HFF-Myc (cell line): ENCODE measurements at places on chromosomes 1 and 21.
A peak's percentile ranks its signal among the peaks of the same experiment; 100 is the strongest.

DNA sequence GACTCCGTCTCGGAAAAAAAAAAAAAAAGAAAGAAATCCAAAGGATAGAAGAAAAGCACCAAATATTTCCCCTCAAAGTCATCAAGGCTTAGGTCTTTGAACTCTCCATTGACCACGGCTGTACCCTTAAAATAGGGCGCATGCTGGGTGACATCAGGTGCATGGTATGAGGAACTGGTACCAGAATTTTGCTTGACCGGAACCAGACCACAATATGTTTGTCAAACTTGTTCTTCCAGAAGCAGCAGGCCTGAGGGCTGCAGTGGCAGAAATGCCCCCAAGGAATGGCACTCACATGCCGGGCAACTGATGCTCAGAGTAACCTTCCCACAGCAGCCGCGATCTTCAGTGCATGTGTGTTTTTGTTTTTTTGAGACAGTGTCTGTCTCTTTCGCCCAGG, 21.0 kb downstream of the RCC1 start:
- no peak for DNase-seq

- DNase-seq = no peak
Observed at GRCh38 chr21:46119637-46120271, 21.8 kb downstream of the COL6A2 start.

- no peak for DNase-seq
Observed at GRCh38 chr1:232579466-232579865, 50.5 kb downstream of the SIPA1L2 start.

GRCh38 chr1:61051719-61052394, 30.5 kb upstream of the NFIA start:
- no peak for DNase-seq

GRCh38 chr1:5273280-5274003, 619.0 kb downstream of the AJAP1 start:
- DNase-seq = no peak

DNA sequence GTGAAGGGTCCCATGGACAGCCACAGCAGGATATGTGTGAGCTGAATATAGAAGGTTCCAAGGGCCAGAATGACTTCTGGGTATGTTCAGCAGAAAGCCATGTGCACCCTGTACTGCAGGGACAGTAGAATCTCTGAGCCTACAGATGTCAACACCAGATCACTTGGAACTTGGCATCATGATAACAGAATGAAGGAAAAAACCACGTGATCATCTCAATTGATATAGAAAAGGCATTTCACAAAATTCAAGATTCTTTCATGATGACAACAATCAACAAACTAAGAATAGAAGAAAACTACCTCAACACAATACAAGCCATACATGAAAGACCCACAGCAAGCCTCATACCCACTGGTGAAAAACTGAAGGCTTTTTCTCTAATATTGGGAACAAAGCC, 885 bp upstream of the KRTAP12-2 start:
- no peak for DNase-seq

- no peak for DNase-seq
Observed at GRCh38 chr1:221711063-221711577, 30.8 kb downstream of the DUSP10 start.

- DNase-seq = no peak
Observed at GRCh38 chr1:34470401-34470800, 284.4 kb upstream of the GJB5 start.

GRCh38 chr1:3530086-3530925, 75.8 kb downstream of the ARHGEF16 start:
- no peak for DNase-seq

DNA sequence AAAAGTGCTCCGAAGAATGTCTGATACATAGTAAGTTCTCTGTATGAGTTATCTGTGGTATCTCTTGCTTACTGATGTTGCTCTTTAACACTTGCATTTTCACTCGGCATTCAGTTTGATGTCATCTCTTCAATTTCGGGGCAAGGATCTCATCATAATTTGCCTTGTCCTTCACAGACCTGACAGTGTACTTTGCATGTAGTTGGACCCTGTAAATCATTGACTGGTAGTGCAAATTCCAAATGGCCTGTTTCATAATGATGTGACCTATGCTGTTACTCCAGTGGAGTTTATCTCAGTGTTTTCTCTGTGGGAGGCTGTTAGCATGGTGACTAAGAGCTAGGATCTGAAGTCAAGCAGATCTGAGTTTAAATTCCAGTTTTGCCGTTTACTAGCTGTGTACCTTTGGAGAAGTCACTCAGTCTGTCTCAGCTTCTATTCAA, 34.2 kb upstream of the ABCD3 start:
- no peak for DNase-seq

GRCh38 chr21:29335720-29336119, 37.0 kb downstream of the BACH1 start:
- DNase-seq = no peak

- no peak for DNase-seq
Observed at GRCh38 chr1:7613106-7613850, 157.8 kb upstream of the VAMP3 start.

DNA sequence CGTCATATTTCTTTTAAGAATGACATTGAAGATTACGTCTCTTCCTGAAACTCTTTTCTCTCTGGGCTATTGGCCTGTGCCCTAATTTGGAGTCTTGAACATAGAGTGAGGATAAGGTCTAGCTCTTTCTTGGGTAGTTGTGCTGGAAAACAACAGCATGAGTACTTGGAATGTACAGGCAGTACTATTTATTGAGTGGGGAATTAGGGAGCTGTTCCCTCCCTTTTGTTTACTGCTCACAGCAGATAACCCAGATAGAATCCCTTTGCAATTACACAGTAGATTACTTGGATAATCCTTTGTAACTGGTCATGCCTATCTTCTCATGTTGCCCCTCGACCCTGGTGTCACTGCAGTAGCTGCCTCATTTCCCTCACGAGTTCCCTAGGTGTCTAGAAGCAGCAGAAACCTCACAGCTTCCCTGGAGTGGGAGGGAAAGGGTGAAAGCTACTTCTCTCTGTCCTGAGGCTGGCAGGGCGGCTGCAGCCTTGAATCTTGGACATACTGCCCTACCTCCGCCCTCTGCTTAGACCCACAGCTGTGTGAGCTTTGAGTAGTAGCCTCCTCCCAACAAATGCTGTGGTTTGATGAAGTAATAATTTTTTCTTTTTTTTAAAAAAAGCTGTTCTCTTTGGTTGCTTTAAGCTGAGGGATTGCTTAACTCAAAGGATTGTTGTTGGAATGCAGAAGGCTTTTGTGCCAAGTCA, 70.6 kb downstream of the FGGY start:
- DNase-seq = no peak

DNA sequence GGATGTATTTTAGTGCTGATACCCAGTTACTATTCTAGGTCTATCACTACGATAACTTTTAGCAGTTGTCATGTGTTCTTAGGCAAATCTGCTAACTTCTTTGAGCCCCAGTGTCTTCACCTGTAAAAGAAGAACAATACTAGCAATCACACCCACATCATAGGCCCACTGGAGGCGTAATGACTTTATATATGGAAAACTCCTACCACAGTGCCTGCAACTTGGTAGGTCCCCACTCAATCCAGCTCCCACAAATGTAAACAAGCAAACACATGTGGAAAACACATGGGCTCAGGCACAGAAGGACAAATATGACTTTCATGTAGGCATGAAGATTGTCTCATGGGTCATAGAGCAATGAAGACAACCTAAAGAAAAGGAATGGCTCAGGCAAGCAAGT, 115.8 kb downstream of the TBX19 start:
- DNase-seq = peak; percentile 67

DNA sequence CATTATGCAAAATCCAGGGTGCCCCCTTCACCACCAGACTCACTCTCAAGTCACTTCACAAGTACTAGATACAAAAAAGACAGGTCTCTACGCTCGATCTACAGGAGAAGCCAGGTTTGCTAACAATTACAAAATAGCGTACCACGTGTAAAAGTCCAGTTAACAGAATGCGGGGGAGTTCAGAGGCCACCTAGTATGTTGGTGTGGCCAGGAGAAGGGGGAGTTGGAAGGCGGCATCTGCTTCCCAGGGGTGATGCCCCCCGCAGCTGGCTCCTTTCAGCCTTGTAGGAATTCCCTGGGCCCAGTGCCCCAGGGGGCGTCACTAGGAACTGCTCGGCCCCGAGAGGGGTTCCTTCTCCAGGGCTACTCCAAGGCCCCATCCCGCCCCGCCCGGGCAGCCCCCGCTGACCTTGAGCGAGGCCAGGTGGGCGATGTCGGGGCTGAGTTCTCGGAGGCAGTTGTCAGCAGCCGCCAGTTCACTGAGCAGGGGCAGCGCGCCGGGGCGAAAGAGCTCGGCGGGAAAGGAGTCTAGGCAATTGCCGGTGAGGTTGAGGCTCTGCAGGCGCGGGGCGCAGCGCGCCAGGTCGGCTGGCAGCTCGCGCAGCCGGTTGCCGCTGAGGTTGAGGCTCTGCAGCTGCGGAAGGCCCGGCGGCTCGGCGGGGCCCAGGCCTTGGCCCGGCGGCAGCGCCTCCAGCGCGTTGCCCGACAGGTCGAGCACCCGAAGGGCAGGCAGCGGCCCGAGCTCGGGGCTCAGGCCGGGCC, 664 bp downstream of the LRRC47 start:
- no peak for DNase-seq

GRCh38 chr1:47881505-47882442, 115.4 kb downstream of the TRABD2B start:
- peak; percentile 88 for DNase-seq

DNA sequence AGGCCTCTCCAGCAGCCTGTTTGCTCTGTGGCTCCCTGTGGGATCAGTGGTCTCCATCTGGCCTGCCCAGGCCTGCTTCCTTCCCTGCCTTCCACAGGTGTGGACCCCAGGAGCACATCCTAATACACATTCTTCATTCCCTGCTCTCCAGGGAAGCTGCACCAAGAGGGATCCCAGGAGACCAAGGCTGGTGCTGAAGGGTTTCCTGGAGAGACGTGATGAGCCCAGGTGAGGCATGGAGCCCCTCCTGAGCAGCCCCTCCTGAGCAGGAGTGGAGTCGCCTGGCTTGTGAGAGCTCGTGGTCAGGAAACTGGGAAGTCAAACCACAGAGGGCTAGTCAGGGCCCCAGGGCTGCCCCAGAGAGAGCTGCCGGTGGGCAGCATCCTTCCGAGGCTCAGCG, 561.4 kb downstream of the MATN1 start:
- no peak for DNase-seq

DNA sequence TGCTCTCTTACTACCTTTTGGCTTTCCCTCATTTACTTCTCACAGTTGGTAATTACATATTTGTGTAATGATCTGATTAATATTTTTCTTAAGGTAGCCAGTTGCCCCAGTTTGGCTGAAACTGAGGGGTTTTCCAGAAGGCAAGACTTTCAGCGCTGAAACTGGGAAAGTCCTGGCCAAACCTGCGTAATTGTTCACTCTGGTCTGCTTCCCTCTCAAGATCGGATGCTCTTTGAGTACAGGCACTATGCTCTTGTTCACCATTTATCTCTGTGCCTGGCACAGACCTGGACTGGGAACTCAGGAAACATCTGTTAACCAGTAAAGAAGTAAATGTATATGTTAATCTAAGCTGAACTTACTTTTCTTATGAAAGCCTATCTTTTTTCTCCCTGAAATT, 209.6 kb upstream of the HOOK1 start:
- DNase-seq = no peak

GRCh38 chr1:101260556-101261350, 23.9 kb downstream of the S1PR1 start:
- no peak for DNase-seq

DNA sequence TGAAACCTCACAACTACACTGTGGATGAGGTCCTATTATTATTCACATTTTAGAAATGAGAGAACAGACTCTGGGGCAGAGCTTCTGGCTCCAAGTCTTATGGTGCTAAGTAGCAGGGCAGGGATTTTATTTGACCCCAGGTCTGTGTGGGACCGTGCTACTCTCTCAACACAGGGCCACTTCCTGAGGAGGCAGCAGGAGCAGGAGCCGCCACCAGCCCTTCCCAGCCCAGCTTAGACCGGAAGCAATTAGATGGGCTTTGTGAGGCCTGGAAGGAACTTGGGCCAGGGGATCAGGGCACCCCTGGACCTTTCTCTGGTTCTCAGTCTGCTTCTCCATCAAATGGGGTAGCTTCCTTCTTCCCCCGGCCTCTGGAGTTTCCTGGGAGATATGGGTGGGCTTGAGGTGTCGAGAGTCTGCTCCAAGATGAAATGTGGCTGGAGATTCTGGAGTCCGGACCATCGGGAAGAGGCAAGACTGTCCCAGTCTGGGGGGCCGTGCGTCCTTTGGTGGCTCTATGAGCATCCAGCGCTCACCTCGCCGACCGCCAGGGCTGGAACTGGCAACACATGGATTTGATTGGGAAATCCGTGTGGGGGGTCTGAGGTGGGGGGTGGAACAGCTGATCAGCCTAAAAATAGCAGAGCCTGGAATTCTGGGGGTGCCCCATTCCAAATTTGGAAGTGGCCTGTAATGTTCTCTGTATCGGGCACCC, 136.8 kb downstream of the FOXD2 start:
- DNase-seq = no peak

- DNase-seq = no peak
Observed at GRCh38 chr1:201450721-201451291, 18.2 kb downstream of the PHLDA3 start.

DNA sequence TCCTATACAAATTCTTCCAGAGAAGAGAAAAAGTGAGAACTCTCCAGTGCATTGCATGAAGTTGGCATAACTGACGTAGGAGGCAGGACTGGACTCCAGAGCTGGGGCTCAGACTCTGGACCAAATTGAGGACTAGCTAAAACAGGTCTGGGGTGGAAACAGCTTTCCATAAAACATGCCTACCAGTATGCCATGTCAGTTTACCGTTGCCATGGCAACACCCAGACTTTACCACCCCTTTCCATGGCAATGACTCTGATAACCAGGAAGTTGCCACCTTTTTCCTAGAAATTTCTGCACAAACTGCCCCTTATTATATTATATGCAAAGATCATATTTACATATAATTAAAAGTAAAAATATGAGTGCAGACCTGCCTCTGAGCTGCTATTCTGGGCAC, 8.9 kb upstream of the ZBTB8B start:
- no peak for DNase-seq

DNA sequence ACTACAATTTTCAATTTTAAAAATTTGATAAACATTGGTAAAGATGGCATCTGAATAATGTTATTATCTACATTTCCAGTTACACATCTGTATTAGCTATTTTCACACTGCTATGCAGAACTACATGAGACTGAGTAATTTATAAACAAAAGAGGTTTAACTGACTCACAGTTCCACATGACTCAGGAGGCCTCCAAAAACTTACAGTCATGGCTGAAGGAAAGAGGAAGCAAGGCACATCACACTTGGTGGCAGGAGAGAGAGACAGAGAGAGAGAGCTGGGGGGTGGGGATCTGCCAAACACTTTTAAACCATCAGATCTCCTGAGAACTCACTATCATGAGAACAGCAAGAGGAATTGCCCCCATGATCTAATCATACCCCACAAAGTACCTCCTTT, 850.0 kb downstream of the LTN1 start:
- peak; percentile 49 for DNase-seq

- no peak for DNase-seq
Observed at GRCh38 chr1:232130815-232131480, 499.0 kb downstream of the SIPA1L2 start.
